ENCODE measurements at places on chromosomes 5 and 9.

DNA sequence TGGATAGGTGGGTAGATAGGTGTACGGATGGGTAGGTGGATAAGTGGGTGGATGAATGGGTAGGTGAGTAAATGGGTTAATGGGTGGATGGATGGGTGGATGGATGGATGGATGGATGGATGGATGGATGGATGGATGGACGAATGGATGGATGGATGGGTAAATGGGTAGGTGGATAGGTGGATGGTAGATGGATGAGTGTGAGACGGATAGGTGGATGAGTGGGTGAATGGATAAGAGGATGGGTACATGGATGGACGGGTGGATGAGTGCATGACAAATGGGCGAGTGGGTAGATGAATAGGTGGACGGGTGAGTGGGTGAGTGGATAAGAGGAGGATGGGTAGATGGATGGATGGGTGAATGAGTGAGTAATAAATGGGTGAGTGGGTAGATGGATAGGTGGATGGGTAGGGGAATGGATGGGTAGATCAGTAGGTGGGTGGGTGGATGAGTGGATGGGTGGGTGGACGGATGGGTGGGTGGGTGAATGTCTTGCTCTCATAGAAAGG lies 179.2 kb downstream of the FGF18 start:
- no peak for DNase-seq

- DNase-seq, result no peak
Observed at GRCh38 chr9:116488373-116488772, 198.7 kb upstream of the TRIM32 start.

GRCh38 chr5:119743927-119744326 lies 114.6 kb downstream of the FAM170A start:
- DNase-seq, result no peak

- DNase-seq, result peak; percentile 27
Observed at GRCh38 chr5:9519537-9519936, 26.3 kb downstream of the SEMA5A start.

GRCh38 chr5:96427824-96428223 lies 5.2 kb downstream of the PCSK1 start:
- DNase-seq, result no peak

DNA sequence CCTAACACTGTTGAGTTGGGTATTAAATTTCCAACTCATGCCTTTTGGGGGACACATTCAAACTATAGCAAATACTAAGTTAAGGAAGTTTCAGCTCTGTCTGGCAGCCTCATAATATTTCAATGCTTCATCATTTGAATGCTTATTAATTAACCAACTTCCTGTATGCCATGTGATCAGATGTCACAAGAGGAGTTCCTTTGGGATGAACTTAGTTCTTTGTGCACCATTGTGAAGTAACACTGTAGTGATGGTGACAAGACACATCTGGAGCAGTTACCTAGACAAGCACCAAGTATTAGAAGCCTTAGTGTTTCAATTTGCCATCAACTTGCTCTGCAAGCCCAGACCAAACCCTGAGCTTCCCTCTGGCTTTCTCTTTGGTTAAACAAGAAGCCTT lies 90.7 kb upstream of the IL12B start:
- no peak for DNase-seq

- DNase-seq, result no peak
Observed at GRCh38 chr5:176770431-176770830, 39.9 kb upstream of the UNC5A start.

DNA sequence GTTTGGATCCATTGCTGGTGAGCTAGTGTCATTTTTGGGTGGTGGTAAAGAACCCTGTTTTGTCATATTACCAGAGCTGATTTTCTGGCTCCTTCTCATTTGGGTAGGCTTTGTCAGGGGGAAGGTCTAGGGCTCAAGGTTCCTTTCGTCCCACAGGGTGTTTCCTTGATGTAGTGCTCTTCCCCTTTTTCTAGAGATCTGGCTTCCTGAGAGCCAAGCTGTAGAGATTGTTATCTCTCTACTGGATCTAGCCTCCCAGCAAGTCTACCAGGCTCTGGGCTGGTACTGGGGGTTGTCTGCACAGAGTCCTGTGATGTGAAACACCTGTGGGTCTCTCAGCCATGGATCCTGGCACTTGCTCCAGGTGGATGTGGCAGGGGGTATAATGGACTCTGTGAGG lies 145.9 kb downstream of the HINT1 start:
- DNase-seq, result no peak

DNA sequence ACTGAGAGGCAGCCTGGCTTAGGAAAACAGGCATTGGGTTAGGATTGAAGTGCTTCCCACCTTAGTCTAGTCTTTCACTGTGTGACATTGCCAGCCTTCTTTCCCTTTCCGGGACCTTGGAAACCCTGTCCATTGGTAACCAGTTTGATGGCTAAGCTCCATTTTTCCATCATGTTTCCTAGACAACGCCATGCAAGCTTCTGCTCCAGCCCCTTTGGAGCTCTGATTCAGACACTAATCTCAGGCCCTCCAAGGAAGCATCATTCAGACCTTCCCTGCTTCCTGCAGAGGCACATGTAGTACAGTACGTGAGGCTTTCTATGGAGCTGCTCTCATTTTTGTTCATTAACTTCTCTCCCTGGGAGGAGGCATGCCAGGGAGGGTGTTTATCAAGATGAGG lies 68.5 kb downstream of the GRIA1 start:
- DNase-seq, result no peak

- no peak for DNase-seq
Observed at GRCh38 chr5:179759581-179760551, 27.2 kb downstream of the MAML1 start.

DNA sequence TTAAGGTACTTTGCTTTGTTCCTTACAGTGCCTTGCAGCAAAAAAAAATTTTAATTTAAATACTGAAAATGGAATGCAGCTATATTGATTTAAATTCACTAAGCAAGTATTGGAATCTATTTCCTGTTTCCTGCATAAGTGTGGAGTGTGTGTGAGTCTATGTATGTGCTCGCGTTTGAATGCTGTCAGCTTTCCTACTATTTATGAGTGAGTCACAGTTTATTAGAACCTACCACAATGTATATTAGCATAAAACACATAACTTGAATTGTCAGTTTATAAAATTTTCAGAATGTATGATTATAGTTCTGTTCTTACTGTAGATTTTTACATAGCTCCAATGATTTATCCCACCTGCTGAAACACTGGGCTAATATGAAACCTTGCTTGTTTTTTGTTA lies 302.1 kb downstream of the NR2F1-AS1 start:
- DNase-seq, result no peak

DNA sequence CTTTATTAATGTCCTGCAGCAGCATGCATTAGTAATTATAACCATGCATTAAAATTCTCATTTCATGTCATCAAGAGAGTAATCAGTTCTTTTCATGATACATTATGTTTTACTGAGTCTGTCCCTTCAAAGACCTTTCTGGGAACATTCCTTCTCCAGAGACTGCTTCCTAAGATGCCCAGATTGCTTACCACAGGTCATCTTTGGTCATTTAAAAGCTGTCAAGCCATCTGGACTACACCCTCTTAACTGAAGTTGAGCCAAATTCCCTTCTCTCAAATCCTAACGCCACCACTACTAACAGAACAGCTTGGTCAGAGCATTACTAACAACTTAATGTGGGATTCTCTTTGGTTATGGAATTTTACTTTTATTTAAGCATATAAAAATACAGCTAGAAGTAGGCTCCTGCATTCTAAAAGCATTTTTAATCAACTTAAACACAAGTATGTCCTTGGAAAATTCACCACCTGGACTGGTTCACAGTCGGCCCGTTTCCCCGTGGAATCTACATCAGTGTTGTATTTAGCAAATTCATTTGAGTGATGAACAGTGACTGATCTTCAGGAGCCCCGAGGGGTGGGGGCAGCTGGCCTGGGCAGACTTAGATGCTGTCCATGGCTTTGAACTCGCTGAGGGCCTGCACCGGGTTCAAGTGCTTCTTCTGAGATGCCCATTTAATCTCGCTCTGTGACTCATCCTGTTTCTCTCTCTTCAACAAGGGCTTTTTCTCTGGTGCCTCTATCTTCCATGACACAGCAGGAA lies 92.8 kb upstream of the CCDC112 start:
- no peak for DNase-seq

DNA sequence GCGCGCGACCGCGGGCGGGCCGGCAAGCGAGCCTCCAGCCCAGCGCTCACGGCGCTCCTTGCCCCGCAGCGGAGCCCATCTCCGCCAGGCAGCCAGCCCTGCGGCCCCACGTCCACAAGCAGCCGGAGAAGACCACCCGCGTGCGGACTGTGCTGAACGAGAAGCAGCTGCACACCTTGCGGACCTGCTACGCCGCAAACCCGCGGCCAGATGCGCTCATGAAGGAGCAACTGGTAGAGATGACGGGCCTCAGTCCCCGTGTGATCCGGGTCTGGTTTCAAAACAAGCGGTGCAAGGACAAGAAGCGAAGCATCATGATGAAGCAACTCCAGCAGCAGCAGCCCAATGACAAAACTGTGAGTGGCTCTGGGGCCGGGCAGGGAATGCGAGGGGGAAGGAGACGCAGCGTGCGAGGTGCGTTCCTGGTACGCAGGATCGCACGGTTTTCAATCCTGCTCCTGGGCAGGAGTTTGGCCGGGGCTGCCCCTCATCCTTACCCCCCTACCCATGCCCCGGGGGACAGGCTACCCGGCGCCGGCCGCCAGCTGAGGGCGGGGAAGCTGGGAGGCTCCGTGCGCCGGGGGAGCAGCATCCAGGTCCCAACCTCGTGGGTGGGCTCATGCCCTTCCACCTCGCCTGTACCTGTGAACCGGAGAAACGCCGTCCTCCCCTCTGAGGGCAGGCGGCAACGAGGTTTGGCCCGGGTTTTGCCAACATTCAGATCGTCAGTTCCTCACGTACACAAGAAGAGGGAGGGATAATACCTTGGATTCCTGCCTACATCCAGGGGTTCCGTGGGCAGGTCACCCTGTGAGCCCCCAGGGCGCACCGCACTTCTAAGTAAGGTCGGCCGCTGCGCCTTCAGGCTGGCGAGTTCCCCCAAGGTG lies 6.6 kb downstream of the ISL1 start:
- DNase-seq, result no peak

DNA sequence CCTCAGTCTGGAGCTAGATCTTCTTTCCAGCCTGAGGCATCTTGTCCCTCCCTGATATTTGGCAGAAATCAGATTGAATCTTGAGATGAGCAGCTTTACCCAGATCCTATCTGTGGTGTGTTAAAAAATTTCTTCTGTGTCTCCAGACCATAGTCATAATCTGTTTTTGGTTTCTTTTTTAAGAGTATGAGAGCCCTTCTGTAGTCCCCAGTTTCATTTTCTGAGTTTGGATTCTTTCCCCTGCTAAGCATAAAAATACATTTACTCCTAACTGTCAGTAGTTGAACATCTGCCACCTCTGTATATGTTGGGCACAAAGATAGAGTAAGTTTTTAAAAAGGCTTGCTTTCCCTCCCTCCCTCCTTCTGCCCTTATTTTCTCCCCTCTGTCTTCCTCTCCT lies 137.7 kb downstream of the CNTLN start:
- DNase-seq, result no peak

- DNase-seq, result no peak
Observed at GRCh38 chr9:79080536-79080935, 491.2 kb upstream of the TLE4 start.

GRCh38 chr5:84623019-84623418 lies 238.3 kb upstream of the EDIL3 start:
- DNase-seq, result no peak

- DNase-seq, result no peak
Observed at GRCh38 chr9:115939065-115939765, 214.4 kb upstream of the PAPPA start.

GRCh38 chr9:1332156-1332555 lies 282.0 kb downstream of the DMRT2 start:
- no peak for DNase-seq
